Activated CD8-positive, alpha-beta T cell treated with anti-CD3 and anti-CD28 coated beads, Interleukin-2, amount 10 ng/mL, durations not matched to agents 7 days and 5 days (primary cell): ENCODE measurements at places on chromosomes 7 and 10. TPM values are rescaled to one million over a fixed set of nuclear protein-coding genes. Genes with fewer than 3 reads are reported as not detected.

The UNCX gene
- not detected for total RNA-seq

DNA sequence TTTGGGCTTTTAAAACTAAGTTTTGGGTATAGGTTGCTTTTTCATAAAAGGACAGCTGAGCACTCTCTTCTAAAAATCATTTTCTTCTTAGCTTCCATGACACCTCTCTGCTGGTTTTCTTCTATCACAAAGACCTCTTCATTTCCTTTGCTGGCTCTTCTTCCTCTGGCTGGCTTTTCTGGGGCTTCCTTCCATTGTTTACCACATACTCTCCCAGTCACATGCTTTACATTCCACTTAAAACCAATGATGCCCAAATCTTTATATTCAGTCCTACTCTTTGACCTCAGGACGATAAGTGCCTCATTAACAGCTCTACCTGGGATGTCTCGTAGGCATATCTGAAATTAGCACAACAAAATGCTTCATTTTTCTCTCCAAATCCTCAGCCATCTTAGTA lies 26.8 kb downstream of the FAM133B start:
- no peak overlapping the region for H3K27ac ChIP-seq
- H3K27me3 ChIP-seq, result no peaks in the 10 kb centered on the region
- no peak overlapping the region for H3K4me3 ChIP-seq
- peaks cover 44% of the 10 kb centered on the region for H3K36me3 ChIP-seq

DNA sequence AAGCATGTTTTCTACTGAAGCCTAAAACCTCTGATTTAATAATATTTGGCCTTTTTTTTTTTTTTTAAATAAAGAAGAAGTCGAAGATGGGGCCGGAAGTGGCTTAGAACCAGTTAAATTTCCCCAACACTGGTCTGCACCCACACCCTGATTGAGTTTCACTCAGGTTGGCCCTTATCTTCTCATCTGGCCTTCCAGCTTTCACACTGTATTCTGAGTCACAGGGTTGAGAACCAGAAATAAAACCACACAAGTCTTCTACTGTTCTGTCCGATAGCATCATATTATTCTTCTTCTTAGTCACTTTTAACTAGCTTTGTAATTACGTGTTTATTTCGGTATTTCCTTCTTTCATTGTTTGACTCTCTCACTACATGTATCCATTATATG lies 9.9 kb downstream of the ZNF365 start:
- DNase-seq, result peak; percentile 54
- peaks cover 10% of the 10 kb centered on the region for H3K27me3 ChIP-seq
- H3K27ac ChIP-seq, result no peak overlapping the region
- H3K4me1 ChIP-seq, result peaks cover 8% of the 10 kb centered on the region

GRCh38 chr7:52257890-52258289 lies 777.5 kb upstream of the POM121L12 start:
- H3K4me3 ChIP-seq, result no peak overlapping the region
- no peaks in the 10 kb centered on the region for H3K36me3 ChIP-seq
- H3K4me1 ChIP-seq, result no peaks in the 10 kb centered on the region
- H3K27ac ChIP-seq, result no peak overlapping the region
- DNase-seq, result no peak
- no peaks in the 10 kb centered on the region for H3K27me3 ChIP-seq
